GM20000 (cell line): ENCODE measurements at places on chromosomes 4 and X.

DNA sequence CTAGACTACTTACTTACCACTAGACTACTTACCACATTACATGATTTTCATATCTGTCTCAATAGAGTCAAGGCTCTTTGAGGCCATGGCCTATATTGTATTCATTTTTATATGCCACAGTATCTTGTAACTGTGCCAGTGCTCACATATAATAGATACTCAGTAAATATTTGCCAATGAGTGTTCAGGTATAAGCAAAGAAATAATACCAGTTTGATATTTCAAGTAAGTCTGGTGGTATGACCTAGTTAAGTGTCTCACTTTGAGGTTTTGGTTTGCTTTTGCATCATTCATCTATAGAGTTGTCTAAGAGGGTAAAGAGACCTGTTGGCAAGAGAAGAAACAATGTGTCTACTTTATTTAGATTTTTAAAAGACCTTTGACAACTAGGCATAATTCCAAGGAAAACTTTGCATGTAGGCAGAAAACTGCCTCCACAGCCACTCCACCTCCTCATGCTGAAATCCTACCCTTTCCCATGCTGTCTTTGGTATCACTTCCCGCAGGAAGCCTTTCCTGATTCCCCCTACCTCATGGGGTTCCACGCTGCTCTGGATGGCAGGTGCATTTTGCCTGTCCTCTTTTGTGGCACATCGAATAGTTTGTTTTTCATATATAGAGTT lies 91.3 kb upstream of the KLHL13 start:
- DNase-seq: no peak

DNA sequence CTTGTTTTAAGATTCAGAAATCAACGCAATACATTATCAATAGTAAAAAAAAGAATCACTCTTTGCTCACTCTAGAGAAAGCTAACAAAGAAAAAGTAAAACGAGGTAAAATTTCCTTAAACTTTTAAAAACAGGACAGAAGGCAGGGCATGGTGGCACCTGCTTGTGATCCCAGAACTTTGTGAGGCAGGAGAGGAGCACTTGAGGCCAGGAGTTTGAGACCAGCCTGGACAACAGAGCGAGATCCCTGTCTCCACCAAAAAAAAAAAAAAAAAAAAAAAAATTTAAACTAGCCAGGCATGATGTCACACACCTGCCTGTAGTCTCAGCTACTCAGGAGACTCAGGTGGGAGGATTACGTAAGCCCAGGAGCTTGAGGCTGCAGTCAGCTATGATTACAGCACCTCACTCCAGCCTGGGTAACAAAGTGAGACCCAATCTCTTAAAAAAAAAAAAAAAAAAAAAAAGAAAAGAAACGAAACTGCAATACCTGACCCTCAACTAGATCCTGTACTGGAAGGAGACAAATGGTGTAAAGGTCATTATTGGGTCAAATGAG lies 3.5 kb downstream of the CCNI start:
- DNase-seq: no peak

DNA sequence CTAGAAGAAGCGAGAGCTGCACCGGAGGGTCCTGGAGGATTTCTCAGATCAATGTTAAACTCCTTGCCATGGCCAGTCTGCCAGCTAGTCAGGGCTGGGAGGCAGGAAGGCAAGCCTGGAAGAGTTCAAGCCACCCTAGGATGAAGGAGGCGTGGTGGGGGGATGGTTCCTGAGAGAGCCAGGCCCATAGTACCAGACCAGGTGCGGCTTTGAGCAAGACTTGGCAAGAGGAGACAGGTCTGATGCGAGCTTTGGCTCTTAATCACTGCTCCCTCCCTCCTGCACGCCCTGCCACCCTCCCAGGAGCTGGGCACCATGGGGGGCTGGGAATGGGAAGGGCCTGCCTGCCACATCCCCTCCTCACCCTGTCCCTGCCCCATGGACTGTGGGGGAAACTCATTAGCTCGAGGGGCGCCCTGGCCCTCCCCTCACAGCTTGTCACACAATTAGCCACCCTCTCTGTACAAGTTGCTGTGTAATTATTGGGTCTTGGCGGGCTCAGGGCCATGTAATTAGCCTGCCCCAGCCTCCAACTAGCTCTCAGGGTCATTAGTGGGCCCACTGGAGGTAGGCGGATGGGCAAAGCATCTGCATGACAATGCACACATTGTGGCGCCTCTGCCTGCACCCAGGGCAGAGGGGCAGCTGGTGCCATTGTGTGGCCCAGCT lies 50.3 kb downstream of the EFNB1 start:
- DNase-seq: no peak

- DNase-seq: no peak
Observed at GRCh38 chrX:39862963-39863362, 234.8 kb downstream of the BCOR start.

DNA sequence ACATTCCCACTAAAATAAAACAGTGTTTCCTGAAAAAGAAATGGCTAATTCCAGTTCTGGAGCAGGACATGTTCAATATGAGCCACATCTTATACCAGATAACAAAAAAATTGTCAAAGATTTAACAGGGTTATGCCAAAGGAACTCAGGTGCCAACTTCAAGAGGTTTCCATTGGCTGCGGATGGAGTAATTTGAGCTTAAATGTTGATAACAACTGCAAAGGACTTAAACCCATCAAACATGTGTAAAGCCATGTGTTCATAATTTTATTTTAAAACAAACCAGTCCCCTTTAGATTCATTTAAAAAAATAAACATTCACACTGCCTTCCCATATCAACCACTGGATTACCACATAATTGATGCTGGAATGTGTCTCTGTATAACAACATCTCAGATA lies 156.4 kb upstream of the PCDH18 start:
- DNase-seq: no peak

- no peak for DNase-seq
Observed at GRCh38 chr4:55768291-55768690, 51.3 kb upstream of the EXOC1L start.

- no peak for DNase-seq
Observed at GRCh38 chr4:119046263-119046662, 89.4 kb upstream of the MYOZ2 start.

- peak; percentile 73 for DNase-seq
Observed at GRCh38 chr4:4762909-4763821, 96.3 kb upstream of the MSX1 start.

GRCh38 chr4:183242291-183242690 lies 77.8 kb downstream of the CLDN22 start:
- DNase-seq: no peak

- no peak for DNase-seq
Observed at GRCh38 chrX:3326681-3327080, 19.8 kb downstream of the MXRA5 start.

GRCh38 chr4:66906314-66906713 lies 639.0 kb downstream of the CENPC start:
- no peak for DNase-seq

DNA sequence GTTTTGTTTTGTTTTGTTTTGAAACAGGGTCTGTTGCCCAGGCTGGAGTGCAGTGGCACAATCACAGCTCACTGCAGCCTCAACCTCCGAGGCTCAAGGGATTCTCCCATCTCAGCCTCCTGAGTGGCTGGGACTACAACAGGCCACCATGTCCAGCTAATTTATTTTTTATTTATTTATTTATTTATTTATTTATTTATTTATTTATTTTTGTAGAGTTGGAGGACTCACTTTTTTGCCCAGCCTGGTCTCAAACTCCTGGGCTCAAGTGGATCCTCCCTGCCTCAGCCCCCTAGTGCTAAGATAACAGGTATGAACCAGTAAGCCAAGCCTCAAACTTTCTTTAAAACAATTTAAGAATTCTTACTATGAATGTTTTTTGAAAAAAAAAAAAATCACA lies 26.6 kb upstream of the PLS3 start:
- DNase-seq: no peak

DNA sequence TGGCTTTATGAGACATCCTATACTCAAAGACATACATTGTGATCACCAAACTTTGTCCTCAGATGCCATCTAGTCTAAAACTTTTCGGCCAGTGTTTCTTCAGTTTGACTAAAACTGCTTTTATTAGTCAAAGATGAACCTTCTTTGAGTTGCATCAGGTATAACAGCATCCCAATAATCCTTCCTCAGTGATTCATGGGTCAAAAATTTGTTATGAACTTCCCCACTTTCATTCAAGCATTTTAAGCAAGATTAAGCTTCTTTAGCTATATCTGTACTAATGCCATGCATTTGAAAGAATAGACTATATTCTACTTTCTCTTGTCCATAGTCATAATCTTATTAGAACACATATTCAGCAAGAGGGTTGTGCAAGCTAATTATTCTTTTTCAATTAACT lies 1070.4 kb upstream of the ADGRL3 start:
- no peak for DNase-seq

DNA sequence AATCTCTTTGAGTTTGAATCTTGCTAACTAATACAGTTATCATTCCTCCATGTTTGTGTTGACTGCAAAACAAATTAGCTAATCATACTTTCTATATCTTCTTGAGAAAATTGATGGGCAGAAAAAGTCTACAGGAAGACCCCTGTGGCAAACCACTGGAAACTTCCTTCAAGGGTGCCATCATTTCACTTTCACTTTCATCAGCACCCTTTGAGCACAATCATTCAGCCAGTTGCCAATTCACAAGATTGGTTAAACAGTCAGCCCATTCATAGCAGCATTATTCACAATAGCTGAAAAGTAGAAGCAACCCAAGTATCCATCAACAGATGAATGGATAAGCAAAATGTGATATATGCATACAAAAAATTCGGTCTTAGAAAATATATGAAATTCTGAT lies 101.5 kb downstream of the CCDC160 start:
- DNase-seq: no peak

DNA sequence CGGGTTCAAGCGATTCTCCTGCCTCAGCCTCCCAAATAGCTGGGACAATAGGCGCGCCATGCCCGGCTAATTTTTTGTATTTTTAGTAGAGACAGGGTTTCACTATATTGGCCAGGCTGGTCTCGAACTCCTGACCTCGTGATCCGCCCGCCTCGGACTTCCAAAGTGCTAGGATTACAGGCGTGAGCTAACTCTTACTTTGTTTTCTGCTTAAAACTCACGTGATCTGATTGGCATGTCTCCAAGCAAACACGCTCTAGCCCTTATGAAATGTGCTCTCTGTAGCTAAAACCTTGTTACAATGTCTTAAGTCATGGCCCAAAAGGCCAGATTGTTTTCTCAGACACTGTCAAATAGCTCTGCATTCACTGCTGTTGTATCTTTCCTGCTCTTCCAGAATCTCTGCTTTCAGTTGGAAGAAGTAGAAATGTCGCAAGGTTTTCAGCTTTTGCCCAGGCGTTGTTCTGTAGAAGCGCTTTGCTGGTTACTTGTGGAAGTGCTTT lies 39.7 kb upstream of the OGT start:
- DNase-seq: no peak

DNA sequence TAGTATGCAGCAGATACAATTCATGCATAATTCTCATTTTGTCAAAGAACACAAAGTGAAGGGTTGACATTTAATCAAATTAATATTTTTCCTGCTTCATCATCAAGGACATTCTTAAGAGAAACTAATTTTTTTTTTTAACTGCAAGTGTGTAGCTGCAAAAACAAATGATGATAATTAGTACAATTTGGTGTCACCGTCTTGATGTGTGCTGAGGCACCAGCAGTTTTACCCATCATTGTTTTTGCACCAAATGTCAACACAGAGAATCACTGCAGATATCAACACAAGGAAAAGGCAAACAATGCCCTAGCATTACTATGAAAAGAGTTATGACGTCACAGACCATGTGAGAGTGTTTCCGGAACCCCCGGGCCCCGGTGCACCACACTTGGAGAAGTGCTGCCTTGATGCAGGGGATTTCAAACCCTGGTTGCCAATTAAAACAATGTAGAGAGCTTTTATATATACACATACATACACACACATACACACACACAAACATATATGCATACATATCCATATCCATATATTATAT lies 55.9 kb downstream of the AGA start:
- no peak for DNase-seq

GRCh38 chr4:40575846-40576245 lies 53.8 kb downstream of the RBM47 start:
- DNase-seq: no peak

- no peak for DNase-seq
Observed at GRCh38 chr4:140020457-140021361, 133.3 kb downstream of the MAML3 start.

DNA sequence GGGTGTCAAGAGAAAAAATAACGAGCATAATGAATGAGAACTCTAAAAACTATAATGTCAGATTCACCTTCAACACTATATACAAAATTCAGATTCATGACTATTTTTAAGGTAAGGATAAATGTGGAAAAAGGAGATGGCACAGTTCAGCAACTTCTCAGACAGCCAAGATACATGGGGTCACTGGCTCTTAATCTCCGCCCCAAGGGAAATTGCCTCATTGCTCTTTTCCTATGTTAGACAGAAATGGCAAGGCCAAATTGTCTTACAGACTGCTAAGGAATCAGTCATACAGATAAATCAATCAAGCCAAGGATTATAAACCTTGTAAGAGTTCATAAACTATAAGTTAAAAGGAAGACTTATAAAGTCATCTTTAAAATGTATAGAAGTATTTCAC lies 183.4 kb downstream of the OPHN1 start:
- DNase-seq: no peak
